Kidney epithelial cell (primary cell): ENCODE measurements at places on chromosomes 2 and 18.

DNA sequence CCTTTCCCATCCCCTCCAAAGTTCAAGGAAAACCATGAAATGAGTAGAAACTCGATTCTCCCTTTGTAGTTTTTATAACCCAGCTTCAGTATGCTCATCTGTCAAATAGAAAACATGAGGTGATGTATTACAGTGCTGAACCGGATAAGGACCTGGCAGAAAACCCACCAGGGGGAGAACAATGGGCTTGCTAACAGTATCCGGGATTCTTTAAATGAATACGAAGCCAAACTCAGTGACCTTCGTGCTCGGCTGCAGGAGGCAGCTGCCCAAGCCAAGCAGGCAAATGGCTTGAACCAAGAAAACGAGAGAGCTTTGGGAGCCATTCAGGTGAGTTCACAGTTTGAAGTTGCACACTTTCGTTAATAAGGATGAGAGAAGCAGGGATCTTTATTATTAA lies 113.6 kb upstream of the TTC39C start:
- DNase-seq, result no peak

DNA sequence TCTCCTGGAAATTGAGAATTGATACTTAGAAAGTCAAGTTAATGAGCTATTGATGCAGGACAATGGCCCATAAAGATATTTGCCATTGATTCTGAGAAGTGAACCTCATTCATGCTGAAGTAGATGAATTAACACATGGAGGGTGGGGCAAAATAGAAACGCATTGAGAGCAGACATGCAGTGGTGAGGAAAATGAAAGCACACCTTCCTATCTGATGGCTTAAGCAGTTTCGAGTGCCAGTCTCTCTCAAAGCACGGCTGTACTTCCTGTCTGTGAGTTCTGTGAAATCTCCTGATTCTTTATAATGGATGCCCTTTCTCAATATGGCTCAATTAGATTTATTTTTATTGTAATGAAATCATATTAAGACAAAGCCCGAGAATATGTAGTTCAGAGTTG lies 247.0 kb downstream of the TMX3 start:
- DNase-seq, result no peak

DNA sequence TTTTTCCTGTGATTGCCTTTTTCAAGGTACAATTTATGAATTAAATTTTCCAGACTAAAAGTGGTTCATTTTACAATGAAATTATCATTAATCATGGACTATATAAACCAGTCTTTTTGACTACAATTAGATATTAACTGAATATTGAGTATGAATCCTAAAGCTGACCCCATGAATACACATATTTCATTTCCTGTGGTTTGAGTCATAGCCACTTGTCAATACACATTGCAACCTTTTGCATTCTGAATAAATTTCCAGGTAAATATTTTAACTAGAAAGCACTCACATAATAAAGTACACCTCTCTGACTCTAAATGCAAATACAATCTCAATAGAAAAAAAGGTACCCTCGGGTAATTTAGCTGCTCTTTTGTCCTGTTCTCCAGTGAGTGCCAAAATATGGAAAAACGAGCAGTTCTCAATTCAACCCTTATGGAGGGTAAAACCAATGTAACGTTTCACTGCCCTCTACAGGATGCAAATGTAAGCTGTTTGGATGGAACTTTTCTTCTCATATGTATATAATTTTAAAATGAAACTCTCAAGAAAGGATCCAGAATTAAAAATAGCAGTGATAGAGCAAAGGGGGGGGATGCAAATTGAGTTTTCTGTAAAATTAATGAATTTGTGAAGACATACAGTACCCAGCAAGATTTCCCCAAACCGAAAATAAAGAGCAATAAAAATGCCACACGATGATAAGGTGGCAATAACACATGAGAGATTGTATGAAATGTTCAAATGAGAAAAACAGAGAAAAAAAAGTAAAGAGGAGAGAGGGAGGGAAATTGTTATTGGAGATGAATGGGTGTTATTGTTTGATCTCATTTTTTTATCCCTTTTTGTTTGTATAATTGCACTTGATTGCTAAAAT lies 1795.7 kb upstream of the PIK3C3 start:
- DNase-seq, result no peak

GRCh38 chr2:26978061-26978596 lies 7.7 kb downstream of the MAPRE3 start:
- DNase-seq, result no peak

DNA sequence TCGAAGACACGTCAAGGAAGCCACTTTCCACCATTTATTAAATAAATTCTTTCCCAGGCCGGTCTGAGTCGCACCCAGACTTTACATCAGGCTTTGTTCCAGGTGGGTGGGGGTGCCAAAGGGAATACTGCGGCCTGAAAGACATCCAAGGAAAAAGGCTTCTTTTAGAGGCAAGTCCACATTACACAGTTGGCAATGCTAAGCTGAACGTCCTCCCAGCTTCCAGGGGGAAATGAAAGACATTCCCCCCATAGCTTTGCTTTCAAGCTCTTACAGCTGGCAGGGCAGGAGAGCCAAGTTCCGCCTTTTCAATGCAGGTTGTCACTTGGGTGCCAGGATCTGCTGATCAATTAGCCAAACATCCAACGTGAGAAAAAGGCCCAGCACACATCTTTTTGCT lies 36.5 kb upstream of the PTPN4 start:
- DNase-seq, result no peak
